ENCODE measurements at places on chromosomes 1 and 21.

DNA sequence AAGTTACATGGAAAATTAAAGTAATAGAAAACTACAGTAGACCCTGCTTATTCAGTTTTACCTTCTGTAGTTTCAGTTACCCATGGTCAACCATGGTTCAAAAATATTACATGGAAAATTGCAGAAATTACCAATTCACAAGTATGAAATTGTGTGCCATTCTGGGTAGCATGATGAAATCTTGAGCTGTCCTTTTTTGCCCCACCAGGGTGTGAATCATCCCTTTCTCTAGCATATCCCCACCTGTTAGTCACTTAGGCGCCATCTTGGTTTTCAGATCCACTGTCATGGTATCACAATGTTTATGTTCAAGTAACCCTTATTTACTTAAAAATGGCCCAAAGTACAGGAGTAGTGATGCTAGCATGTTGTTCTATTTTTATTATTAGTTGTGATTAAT is 3.5 kb upstream of the LRIF1 start:
- DNase-seq, result no peak

DNA sequence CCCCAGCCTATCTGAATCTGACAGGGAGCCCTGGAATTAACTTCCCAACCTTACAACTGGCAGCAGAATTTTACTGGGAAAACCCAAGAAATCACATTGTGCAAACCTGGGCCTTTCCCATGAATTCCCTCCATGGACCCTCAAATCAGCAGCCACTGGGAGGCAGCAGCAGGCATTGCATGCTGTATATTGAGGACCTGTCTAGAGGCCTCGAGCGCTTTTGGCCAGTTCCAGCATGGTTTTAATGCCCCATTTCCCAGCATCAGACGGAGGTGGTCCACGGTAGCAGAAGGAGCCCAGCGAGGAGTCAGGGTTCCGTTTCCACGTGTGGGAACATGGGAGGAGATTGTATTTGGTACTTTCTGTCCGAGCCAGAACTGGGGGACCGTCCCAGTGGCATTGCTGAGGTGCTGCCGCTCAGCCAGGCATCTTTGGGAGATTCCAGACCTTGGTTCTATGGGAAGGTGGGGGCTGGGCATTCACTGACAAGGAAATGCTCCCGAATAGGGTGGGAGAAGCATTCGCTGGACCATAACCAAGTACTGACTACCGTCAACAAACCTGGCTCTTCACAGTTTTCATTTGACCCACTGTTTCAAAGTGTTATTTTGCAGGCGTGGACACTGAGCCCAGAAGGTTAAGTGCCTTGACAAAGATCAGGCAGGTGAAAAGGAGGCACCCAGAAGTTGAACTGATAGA is 15.9 kb downstream of the BMP8A start:
- no peak for DNase-seq

- DNase-seq, result no peak
Measured at GRCh38 chr1:38239258-38239835, 192.8 kb upstream of the POU3F1 start.

DNA sequence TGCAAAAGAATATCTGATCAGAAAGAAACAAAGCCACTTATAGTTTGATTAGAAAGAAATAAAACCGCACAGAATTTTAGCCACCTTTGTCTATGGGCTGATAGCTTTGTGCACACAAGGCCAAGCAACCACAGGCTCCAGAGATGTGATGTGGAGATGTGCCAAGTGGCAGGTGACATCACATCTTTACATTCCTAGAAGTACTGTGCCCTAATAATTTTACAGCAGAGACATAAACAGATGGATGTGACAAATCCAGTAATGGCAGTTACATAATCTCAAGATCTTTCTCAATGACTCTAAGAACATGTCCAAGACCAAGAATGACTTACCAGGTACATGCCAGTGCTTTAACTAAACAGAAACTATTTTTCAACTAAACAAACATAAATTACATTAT is 159.5 kb downstream of the LTN1 start:
- no peak for DNase-seq

DNA sequence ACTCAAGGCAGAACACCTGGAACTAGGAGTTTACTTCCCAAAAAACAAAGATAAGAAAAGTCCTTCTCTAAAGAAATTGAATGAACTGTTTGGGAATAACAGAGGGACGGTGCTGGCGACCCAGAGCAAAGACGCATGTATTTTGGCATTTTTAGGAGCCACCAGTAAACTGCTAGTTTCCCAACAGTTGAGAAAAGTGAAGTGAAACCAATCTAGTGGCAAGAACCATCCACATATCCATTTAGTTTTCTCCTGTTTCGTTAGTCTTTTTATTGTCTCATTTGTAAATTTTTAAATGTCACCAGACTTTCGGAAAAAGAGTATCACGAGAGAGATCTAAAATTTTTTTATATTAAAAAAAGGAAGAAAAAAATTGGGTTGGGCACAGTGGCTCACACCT is 30.2 kb downstream of the ODF2L start:
- no peak for DNase-seq

- no peak for DNase-seq
Measured at GRCh38 chr1:230037261-230037660, 29.8 kb upstream of the GALNT2 start.

DNA sequence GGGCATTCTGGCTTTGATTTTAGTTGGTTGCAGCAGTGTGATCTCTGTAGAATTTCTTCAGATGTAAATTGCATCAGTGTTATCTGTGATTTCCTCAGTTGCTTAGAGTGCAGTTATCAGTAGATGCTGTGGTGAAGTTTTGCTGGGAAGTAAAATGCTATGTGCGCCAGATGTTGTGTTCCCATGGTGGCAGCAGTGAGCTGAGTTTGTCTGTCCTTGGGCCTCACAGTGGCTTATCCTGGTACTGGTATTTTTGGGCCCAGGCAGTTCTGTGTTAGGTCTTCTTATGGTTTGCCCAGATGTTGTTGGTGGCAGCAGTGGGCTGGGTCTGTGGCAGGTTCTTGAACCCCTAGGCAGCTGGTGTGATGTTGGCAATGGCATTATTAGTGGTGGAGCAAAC is 1242.1 kb downstream of the PLA2G4A start:
- no peak for DNase-seq

- DNase-seq, result no peak
Measured at GRCh38 chr21:38957575-38958322, 152.0 kb downstream of the ETS2 start.

DNA sequence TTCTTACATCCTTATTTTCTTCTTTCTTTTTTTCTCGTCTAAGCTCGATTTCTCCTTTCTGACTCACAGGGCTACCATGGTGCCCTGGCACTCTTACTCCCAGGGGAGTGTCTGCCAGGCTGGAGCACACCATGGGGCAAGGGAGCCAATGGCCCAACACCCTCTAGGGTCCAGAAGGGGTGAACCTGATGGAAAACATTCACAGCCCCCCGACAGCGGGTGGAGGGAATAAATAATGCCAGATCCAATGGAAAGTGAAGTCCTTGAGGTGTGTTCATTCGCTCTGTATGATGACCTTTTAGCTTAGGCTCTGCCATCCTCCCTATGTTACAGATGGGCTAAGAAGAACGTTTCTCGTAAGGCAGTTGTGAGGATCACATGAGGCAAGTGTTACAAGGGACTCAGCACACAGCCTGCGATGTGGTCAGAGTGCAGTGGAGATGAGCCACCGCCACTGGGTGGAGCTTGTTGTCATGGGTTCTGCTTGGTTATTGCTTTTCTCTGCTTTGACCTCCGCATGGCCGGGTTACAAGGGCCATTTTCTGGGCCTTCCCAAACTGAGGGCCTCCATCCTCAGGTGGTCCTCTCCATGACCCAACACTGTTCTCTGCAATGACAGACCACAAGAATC is 3.5 kb upstream of the FCMR start:
- no peak for DNase-seq

- no peak for DNase-seq
Measured at GRCh38 chr1:11736746-11737639, 1.1 kb downstream of the AGTRAP start.

DNA sequence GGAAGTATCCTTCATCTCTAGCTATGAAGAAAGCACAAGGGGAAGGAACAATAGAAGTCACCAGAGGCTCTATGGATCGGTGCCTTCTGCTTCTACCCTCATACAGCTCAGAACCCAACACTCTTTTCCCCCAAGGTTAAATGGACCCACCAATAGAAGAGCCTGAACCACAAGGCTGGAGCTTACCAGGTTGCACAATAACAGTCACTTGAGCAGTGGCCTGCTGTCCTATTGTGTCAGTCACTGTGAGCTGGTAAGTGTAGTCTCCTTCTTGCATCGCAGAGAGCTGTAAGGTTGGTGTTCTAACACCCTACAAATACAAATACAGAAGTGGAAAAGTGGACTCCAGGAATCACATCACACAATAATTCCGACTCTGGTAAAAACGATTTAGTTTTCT is 103.0 kb downstream of the KIAA0319L start:
- no peak for DNase-seq

All from activated CD4-positive, alpha-beta T cell treated with anti-CD3 and anti-CD28 coated beads, Interleukin-2, amount 50 U/mL, for 24 hours (primary cell).